ENCODE measurements at places on chromosomes 12 and 14.

DNA sequence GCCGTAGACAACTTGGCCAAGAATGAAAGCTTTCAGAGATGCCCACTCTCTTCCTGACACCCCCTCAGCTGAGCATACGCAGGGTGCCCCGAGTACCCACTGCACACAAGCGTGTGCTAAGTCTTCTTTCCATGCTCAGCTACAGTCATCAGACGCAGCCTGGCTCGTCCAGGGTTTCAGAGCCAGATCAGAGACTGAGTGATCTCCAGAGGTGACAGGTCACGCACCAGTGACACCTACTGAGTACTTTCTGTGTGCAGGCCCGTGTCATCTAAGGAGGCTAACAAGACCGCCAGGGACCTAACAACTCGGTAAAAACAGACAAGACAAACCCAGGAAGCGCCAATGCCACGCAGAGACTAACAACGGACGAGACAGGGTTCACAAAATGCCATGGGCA lies 25.1 kb downstream of the STX2 start:
- DNase-seq = no peak

DNA sequence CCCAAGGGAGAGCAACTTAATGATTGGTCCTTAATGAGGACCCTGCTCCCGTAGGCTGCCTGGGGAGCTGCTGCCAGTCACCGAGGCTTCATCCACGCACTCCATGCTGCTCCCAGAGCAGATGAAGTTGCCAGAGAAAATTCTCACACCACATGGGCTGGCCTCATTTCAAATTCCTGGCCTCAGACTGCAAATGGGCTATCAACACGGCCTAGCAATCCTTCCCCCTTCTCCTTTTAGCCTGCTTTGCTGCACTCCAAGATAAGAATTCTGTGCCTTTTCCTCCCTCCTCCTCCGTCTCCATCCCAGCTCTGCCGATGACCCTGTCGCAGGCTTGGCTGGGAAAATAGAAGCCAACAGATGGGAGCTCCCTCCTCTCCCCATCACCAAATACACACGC lies 10.8 kb upstream of the DGLUCY start:
- no peak for DNase-seq

DNA sequence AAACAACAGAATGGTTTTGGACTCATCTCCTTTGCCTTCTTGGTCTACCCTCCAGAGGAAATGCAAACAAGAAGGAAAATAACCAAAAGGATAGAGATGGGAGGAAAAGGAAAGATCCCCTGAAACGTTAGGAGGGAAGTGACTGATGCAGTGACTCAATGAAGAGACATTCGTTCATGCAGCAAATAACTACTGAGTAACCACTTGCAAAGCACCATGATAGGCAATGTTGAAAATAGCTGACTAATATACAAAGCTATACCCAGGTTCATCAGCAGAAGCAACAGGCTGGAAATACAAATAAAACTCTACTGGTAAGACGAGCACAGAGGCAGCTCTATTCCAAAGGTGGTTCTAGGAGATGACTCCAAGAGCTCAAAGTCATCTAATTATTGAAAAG lies 41.8 kb downstream of the R3HDM2 start:
- DNase-seq = peak; percentile 85

GRCh38 chr12:41437563-41437962 lies 249.4 kb downstream of the PDZRN4 start:
- peak; percentile 7 for DNase-seq

- no peak for DNase-seq
Measured at GRCh38 chr12:67147447-67147846, 121.7 kb upstream of the CAND1 start.

DNA sequence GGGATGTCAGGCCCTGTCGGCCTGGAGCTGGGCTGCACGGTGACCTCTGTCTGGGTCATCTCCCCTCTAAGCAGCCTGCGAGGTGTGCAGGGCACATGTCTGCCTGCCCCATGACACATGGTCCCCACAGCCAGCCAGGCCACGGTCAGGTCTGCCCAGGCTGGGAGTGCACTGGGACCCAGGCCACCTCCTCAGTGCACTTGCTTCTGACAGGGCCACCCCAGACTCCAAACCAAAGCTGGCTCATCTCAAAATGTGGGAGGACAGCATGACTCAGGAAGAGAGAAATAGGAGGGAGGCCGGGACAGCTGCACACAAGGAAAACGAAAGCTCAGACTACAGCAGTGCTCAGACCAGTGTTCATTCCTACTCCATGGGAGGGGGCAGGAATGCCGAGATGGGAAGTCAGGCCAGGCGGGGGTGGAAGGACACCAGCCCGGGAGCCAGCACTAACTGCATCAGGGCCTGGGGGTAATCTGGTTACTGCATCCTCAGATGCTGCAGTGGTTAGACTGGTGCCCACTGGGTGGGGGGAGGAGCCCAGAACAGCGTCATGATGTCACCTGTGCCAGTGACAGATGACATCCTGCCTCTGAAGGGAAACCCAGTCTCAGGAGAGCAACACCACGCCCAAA lies 4.0 kb downstream of the P2RX2 start:
- DNase-seq = peak; percentile 89

DNA sequence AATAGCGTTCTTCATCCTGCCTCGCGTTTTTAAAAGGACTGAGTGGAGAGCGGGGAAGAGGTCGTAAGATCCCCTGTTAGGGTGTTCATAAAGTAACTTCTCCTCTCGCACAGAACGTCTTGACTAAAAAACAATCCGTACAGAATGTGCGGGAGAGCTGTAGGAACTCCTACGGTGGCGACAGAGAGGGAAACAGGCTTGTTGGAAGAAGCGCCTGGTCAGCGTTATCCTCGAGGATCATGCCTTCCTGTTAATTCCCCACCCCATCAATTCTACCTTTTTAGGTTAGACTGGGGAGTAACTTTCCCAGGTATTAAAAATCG lies 399 bp upstream of the WASHC4 start:
- DNase-seq = peak; percentile 52

GRCh38 chr12:28552251-28552970 lies 362.2 kb downstream of the CCDC91 start:
- no peak for DNase-seq

DNA sequence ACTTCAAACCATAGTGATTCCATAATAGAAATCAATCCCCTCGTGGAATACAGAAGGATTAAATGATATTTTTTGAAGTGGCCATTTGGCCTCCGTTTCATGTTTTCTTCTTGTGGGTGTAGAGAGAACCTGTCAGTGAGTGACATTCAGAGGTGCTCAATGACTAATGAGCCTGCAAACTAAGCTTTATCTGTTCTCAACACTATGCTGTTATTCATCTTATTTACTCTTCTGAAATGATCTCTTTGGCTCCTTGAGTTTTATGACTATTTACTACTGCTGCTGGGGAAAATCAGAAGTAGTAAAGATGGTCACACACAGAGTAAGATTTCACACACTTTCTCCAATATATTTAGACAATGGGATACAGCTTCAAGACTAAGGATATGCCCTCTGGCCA lies 30.4 kb downstream of the ATP2B1 start:
- no peak for DNase-seq

DNA sequence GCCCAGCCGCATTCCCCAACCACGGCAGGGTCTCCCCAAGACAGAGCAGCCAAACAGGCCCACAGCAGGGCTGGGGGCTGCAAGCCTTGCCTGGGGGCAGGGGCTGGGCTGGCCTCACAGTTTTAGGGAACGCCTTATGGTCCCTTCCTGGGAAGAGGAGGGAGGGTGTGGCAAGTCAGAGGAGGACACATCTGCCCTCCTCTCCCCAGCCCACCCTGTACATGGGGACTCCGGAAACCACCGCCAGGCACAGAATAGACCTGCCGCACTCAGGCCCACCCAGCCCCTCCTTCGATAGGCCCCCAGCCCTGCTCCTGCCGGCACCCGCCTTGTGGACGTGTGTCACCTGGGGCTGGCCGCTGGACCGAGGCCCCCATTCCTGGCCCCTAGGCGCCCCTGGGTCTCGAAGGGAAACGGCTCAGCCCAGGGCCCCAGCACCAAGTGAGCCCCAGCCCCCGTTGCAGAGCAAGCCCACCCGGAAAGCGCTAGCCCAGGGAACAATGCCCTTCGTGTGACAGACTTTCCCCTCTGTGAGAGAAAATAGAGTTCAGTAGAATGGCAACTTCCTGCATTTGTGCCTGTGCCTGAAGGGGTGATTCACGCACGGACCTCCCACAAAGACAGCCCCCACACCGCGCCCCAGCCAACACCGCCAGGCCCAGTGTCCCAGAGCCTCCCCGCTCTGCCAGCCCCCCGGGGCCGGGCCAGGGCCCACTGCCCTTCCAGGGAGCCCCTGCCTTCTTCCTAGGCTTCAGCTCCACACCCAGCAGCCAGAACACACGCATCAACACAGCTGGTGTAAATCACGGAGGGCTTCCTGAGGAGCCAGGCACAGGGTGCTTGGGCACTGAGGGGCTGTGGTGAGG lies 12.0 kb upstream of the NUDT14 start:
- no peak for DNase-seq

- no peak for DNase-seq
Measured at GRCh38 chr14:77316872-77317301, 3.8 kb downstream of the POMT2 start.

DNA sequence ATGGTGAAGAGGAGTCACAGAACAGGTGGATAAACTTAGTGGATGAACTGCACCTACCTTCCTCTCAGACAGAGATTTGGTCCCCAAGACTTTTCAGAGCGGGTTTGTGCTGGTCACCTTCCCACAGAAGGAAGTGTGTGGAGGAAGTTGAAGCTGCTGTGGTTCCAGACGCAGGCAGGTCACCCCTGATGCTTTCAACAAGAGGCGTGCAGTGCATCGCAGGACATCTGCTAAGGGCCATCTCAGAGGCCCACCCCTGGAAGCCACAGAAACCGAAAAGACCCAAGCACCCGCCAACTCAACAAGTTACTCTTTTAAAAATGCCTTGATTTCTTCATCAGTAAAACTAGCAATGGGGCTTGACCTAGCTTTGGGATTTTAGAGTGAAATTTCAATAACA lies 1.0 kb upstream of the GPX2 start:
- no peak for DNase-seq

DNA sequence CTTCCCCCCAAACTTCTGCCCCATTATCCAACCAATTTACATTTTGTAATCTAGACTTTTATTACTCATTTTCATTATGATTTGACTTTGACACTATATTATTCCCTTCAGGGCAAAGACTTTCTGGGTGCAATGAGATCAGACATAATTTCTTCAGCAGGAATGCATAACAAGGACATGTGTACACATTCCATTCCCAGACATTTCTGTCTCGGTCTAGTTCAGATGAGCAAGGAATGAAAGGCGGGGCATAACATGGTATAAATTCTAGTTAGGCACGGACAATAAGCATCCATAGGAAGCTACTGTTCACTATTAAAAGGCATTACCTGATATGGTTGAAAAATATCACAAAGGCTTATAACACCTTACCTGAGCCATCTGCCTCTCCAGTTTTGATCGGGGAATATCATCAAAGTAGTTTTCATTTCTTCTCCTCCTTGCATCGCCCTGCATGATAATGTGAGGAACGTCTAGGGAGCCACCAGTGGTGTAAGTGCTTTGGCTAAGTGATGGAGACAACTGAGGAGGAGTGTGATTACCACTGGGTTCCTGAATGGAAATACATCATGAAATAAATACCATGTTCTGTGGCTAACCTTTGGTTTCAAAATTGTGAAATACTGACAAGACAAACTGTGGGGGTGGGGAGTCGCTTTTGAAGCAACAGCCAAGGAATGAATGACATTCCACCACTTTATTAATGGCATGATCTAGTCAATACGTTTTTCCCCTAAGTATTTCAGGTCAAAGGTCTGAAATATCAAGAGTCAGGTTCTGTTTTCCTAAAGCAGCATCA lies 183.9 kb downstream of the APAF1 start:
- peak; percentile 4 for DNase-seq

DNA sequence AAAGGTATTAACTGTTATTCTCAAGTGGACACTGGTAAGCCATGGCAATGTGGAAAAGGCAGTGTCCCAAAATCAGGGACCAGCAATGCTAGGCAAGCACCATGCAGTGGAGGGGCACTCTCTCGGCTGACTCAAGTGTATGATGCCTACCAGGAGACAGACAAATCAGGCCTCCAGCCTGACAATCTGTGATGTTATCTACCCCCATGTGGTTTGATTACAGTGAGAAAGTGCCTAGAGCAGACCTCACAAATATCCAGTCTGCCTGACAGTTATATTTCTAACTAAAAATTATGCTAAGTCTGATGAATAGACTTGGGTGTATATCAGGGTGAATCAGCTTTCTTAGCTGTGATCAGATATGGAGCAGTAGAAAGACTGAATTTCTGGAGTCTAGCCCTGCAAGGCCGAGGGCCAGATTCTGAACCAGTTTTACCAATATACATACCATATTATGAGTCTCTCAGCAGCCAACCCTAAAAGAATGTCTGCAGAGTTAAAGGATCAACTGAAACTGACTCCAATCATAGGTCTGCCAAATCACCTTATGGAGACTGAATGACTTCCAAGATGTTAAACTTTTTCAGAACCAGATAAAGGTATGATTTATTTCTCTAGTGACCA lies 3.2 kb downstream of the PLBD1 start:
- DNase-seq = peak; percentile 2

GRCh38 chr14:63766611-63767010 lies 38.7 kb upstream of the SGPP1 start:
- DNase-seq = no peak

DNA sequence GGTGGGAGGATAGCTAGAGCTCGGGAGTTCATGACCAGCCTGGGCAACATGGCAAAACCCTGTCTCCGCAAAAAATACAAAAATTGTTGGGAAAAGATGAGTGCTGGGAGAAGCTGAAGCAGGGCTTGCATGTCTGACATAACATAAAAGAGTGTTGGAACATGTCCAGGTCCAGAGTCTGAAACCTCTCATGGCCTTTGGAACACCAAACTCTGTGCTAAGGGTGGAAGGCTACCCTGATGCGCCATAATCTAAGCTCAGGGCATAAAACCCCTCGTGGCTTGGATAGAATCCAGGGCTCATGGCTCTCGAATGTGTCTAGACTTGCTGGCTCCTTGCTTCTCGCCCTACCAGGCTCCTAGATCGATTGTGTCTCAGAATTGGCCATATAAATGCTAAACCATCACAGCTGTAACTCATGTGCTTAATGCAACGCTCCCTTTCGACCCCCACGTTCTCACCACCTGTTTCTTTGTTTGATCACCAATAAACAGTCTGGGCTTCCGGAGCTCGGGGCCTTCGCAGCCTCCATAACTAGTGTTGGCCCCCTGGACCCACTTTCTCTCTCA lies 6.7 kb upstream of the CLEC7A start:
- DNase-seq = no peak

GRCh38 chr14:95928751-95929150 lies 52.1 kb downstream of the TUNAR start:
- no peak for DNase-seq

DNA sequence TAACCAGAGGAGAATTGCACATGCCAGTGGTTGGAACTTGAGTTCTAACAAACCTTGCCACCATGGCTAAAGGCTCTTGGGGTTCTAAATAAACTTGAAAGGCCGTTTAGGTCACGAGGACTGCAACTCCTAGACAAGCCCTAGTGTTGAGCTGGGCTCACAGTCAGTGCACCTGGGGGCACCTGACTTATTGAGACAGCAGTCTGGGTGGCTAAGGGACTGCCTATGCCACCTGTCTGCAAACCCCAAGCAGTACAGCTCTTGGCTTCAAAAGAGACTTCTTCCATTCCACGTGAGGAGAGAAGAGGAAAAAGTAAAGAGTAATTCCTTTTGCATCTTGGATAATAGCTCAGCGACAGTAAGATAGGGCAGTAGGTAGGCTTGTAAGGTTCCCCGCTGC lies 765.6 kb upstream of the FOXG1 start:
- DNase-seq = no peak

All from amniotic epithelial cell (primary cell).